ENCODE measurements at places on chromosomes 4 and X.

DNA sequence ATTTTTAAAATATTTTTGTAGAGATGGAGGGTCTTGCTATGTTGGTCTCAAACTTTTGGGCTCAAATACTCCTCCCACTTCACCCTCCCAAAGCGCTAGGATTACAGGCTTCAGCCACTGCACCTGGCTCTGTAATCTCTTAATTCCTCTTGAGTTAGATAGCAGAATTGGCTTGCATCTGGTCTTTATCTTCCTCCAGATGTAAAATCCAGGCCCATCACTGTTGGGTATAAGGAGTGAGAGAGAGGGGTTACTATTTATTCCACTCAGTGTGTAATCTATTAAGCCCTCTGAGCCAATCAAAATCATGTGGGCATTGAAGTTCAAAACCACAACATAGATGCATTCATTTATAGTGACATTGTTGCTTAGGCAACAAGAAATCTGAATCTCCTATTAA, 33.9 kb downstream of the ANK2 start:
- DNase-seq: no peak

DNA sequence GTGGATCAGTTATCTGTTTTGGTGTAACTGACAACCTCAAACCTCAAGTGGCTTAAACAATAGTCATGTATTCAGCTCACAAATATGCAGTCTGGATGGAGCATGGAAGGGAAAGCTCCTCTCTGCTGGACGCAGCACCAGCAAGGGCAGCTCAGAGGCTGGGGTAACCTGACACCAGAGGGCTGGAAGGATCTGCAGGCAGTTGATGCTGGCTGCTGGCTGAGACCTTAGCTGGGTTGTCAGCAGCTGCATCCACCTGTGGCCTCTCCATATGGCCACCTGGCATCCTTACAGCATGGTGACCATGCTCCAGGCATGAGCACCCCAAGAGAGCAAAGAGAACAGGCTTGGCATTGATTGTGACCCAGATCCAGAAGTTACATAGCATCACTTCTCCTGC, 46.7 kb downstream of the ENPP6 start:
- DNase-seq: no peak

- no peak for DNase-seq
Observed at GRCh38 chr4:109601336-109601735, 41.3 kb downstream of the MCUB start.

- DNase-seq: no peak
Observed at GRCh38 chrX:40866893-40867292, 131.6 kb upstream of the MED14 start.

DNA sequence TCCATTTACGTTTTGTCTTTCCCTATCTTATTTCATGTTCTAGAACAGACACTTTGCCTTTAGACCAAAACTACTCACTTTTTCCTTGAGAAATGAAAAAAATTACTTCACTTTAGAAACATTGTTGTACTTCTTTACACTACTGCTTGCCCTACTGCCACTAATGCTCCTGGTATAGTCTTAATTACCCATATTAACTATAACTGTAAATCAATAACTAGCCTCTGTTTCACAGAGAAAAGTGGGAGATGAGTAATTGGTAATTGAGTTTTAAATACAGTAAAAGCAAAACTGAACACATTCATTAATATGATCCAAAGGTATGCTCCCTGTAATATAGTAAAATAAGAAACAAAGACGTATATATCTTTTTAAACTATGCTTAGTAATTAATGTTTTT, 111.1 kb upstream of the JADE1 start:
- no peak for DNase-seq

GRCh38 chr4:152663203-152664066, 16.4 kb downstream of the TMEM154 start:
- no peak for DNase-seq

GRCh38 chr4:174318829-174319764, 35.4 kb downstream of the CEP44 start:
- peak; percentile 0 for DNase-seq

DNA sequence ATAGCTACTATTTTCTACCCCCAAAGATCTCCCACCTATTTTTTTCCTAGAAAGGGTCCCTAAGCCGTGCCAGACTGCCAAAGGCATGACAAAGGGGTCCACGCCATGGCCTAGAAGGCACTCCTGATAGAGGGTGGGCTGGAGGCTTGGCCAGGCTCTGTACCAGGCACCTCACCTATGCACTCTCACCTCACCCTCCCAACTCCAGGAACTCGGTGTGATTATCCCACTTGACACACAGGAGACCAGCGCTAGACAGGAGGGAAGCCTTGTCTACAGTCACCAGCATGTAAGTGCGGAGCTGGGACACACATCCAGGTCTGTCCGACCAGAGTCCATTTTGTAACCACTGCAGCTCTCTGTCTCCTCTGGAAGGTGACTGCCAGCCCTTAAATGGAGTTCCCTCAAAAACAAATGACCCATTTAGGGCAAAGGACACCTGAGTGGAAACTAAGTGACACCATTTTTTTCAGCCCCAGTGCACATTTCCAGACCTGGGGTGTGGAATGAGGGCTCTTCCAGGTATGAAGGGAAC, 106.4 kb downstream of the RTL5 start:
- DNase-seq: no peak

DNA sequence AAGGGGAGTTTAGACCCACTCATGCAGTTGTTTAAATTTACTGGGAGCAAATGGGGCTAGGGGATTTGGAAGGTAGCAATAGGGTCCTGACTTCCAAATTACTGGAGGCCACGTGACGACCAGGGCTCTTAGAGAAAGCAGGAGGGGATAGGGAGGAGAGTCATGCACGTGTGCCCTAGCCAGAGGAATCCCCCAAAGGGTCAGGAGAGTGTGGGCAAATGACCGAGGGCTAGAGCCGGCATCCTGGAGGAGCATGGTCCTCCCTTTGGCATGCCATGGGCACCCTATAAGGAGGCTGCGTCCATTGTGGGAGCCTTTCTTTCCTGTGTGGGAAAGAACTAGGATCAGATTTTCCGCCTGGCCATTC, 25.5 kb upstream of the GPC4 start:
- DNase-seq: no peak

DNA sequence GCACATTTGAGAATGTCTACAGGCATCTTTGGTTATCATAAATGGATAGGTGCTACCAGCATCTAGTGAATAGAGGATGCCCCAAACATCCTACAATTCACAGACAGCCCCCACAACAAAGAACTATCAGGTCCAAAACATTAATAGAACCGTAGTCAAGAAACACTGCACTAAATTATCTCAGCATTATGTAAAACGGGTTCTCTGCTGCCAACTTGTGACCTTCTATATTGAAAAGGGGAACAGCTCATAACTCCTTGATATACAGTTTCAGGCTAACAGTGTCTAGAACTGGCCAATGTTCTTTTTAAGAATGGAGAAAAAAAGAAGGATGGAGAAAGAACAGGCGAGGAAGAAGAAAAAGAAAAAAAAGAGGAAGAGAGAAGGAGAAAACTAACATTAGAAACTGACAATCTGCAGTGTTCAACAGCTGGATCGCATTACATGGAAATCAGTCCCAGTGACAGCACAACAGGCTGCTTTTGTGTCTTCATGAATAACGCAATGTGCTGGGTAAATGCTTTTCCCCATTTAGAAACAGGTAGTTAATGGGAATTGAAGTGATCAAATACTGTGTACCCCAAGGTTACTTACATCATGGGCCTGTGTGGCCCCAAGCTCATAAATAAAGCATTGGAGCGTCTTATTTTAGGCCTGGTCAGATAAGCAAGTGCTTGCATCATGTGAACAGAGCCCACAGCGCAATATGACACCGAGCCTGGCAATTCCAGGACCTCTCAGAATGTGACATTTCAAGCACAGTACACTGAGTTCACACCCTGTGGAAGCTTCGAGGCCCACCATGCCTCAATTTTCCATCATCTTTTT, 339.5 kb downstream of the DHX15 start:
- DNase-seq: no peak

DNA sequence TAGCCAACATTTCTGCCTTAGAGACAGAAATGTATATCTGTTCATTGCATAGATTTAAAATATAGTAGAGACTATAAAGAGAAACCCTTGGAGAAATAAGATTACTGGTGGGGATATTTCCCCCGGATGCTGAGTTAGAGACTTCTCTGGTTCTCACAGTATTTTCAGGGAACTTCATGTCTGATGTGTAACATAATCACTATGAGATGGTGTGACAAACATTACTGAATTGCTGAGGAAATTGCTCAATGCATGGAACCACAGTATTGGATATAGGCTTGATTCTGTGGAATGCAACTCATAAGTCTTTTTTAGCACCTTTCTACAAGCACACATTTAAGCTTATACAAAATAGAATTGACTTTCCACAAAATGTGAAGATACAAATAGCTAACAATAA, 152.7 kb downstream of the SOWAHB start:
- no peak for DNase-seq

GRCh38 chr4:85595796-85596559, 121.0 kb downstream of the ARHGAP24 start:
- no peak for DNase-seq

DNA sequence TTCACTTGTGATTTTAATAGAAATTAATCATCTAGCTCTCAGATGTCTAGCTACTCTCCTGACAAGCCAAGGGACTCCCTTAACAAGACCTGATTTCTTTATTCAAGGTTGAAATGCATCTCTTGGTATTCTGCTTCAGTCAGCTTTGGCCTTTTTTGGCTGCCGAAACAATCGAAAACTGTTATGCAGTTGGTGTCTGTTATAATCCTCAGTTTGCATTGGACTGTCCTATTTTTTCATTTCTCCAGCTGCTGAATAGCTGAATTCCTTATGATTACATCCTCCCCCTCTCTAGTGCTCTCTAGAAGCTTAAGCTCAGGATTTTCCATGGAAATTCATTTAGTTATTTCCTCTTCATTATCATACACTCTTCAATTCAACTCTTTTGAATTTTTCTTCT, 177.2 kb downstream of the TRIML1 start:
- no peak for DNase-seq

DNA sequence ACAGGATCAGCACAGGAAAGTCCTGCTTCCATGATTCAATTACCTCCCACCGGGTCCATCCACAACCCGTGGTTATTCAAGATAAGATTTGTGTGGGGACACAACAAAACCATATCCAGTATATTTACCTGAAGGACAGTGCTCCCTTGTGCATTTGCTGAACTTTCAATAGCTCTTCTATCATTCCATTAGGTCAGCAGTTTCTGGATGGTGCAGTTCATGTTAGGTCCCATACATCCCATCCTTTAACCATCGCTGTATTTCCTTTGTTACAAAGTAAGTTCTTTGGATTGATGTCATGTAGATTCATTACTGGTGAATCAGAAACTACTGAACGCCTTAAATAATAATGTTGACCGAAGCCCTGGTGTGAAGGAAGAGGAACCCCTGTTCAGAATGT, 775.9 kb downstream of the TRIML1 start:
- DNase-seq: no peak

DNA sequence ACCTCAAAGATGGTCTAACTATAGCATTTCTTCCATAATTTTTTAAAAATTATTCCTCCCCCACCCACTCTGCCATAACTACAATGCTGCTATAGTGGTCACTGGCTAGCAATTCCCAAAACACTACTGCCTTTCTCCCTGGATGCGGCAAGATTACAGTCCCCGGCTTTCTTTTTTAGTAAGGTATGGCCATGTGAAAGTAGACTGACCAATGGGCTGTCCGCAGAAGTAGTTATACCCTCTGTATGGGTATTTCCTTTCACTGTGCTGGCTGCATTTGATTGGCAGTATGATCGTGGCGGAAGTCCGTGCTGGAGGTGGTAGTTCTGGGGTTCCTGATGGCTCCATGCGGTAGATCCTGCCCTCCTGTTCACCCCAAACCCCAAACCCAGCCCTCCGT, 166.0 kb downstream of the FBXO8 start:
- DNase-seq: no peak

DNA sequence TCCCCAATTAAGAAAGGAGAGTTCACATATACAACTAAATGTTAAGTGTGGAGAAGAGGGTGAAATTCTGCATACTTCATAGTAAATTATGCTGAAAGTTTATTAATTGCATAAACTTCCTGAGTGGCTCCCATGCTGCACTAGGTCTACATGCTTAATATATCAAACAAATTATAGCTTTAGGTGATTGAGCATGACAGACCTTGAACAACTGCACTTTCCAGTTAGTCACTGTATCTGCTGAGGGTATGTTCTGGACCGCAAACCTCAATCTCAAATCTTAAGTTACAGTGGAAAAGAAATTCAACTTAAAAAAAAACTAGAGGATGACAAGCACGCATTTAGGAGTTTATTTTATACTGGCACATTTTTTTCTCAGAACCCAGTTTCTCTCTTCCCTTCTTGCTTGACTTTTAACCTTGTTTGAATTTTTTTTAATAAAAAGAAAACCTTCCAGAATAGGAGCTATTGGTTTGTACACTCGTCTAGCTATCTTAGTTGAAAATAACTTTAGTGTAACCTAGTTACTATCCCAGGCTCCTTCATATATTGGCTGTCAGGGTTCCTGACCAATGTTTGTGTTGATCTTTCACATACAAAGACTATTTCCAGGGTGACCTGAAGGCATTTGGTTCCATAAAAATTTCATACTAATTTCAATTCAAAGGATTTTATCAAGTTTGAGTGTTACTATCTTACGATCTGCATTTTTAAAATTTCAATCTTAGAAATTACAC, 10.2 kb upstream of the FAM120C start:
- no peak for DNase-seq

- DNase-seq: no peak
Observed at GRCh38 chr4:16183604-16184003, 42.7 kb downstream of the TAPT1 start.

DNA sequence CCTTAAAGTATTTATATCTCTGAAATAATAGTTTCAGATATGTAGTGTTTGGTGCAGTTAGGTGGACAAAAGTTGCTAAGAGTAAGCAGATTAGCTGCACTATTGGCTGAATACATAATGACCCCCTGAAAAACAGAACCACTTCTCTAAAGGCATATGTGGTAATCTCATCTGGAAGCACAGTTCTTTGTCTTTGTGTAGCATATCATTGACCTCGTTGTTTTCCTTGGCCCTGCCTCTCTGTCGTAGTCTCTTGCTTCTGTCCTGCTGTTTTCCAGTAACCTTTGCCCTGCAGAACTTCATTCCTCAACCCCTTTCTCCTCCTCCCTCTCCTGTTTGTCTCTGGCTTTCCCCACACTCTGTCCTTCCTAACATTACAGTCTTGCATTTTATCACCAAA, 41.4 kb downstream of the JADE3 start:
- no peak for DNase-seq

GRCh38 chrX:110284159-110284558, 33.7 kb downstream of the AMMECR1 start:
- DNase-seq: no peak

DNA sequence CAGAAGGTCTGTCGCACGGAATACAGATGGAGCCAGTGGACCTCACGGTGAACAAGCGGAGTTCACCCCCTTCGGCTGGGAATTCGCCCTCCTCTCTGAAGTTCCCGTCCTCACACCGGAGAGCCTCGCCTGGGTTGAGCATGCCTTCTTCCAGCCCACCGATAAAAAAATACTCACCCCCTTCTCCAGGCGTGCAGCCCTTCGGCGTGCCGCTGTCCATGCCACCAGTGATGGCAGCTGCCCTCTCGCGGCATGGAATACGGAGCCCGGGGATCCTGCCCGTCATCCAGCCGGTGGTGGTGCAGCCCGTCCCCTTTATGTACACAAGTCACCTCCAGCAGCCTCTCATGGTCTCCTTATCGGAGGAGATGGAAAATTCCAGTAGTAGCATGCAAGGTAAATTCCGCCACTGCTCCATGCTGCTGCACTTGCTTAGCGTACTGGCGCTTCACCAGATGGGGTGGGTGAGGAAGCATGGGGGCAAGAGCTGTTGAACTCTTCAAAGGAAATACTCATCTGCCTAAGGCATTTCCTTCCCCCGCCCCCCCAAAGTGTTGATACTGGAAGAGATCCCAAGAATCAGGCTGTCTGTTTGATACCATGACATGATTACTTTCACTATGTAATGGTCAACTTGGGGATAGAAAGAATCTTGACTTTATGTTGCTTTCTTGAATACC, 24.8 kb downstream of the KLF3 start:
- DNase-seq: no peak

Data from NCI-H2227 treated with DMSO at 0.1 percent for 48 hours (cell line).